ENCODE measurements at places on chromosomes 2 and 18.

- no peak for DNase-seq
These were observed 522.3 kb downstream of the EIPR1 start for GRCh38 chr2:2855297-2855696.

DNA sequence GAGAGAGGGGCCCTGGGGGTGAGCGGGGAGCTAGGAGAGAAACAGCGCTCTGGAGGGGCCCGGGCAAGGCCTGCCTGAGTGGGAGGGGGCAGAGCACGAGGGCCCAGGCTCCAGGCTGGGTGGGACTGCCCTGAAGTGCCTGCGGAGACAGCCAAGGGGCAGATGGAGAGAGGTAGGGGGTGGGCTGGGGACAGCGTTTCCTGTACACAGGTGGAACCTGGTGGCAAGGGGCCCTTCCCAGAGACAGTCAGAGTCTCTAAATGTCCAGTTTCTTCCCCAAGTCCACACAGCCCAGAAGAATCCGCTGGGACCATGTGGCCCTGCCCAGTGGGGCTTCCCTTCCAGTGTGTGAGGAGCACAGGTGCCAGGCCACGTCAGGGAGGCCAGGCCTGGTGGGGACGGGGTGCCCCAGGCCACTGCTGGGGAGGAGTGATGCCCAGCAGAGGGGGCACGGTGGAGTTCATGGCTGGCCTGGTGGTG is 1.7 kb upstream of the GPR35 start:
- DNase-seq = no peak

GRCh38 chr2:11842336-11842735 is 95.9 kb downstream of the LPIN1 start:
- no peak for DNase-seq

- no peak for DNase-seq
These were observed 160.0 kb upstream of the TRIB2 start for GRCh38 chr2:12556762-12557161.

GRCh38 chr2:28768422-28768821 is 16.8 kb downstream of the PPP1CB start:
- no peak for DNase-seq

GRCh38 chr2:37800176-37800858 is 124.8 kb upstream of the RMDN2 start:
- no peak for DNase-seq

DNA sequence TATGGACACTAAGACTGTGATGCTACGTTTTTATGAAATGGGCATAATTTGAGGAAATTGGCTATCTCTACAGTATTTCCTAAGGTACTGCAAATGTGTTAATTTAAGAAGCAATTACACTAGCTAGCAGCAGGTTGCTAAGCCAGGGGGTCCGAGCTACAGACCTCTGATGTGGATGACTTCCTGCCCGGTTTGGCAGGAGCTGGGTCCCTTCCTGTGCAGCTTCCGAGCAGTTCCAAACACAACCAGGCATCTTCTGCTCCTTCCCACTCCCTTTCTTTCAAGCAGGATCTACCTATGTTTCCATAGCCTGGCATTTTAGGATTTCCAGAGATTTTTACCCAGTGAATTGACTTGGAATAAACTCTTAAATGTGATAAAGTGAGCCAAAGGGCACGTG is 55.7 kb downstream of the SCN2A start:
- DNase-seq = no peak

GRCh38 chr2:211957799-211958198 is 580.8 kb downstream of the ERBB4 start:
- DNase-seq = no peak

DNA sequence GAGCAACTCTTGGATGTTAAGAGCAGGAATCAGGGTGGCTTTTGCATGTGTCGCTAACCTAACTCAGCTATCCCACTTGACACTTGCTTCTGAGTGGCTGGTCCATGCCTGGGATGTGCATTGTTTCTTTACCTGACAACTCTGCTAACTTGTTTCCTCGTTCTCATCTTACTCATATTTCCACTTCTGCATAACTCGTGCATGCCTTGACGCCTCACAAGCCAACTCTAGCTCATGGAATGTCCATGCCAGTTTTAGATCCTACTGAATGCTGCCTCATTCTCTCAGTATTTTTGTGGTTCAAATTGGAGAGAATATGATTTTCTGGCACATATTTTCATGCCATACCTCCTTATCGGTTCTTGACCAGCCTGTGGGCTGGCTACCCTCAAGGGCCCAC is 52.5 kb downstream of the CDCA7 start:
- no peak for DNase-seq

DNA sequence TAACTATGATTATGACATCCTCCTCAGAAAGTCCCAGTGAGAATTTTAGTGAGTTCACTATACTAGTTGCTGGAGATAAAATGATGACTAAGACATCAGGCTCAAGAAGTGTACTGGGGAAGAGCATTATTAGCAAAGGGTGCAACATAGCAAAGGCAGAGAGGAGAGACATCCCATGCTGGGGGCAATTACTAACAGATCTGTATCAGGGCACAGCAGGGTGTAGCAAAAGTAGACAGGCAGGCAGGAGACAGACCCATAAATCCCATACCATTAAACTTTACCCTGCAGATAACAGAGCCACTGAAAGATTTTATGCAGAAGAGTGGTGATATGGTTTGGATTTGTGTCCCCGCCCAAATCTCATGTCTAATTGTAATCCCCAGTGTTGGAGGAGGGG is 161.7 kb downstream of the SP3 start:
- DNase-seq = no peak

DNA sequence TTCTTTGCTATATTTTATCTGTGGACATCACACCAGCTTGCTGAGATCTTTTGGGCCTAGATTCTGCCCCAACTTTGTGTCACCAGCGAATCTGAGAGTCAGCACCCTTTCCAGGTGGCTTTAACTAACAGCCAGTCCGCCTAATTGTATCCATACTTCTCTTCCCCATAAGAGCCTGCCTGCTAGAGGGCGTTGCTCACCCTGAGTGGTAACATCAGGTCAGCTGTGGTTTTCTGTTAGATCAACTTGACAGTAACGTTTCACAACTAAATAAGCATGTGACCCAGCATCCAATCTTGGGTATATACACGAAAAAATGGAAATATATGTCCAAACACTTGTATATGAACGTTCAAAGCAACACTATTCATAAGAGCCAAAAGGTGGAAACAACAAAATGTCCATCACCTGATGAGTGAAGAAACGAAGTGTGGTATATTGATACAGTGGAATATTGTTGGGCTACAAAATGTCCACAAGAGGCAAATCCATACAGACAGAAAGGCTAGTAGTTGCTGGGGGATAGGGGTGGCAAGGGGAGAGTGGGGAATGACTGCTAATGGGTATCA is 24.9 kb downstream of the EFHD1 start:
- no peak for DNase-seq

DNA sequence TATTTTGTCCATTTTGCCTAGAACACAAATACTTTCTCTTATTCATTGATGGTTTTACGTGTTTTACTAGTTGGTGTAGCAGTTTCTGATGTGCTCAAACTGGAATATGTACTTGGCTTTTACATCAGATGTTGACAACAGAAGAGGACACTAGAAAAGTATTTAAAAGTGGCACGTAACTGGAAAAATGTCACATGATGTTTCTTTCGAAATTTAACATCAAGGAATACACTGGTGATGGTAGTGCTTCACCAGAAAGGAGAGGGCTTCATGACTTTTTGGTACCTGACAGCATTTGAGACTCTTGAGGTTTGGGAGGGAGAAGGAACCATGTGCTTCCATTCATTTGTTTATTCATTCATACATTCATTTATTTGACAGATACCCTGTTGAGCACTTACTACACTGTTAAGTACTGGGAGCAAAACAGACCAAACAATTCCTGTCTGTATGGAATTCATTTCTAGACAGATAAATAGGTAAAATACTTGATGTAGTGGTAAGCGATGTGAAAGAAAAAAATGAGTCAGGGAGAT is 1.5 kb downstream of the GIGYF2 start:
- DNase-seq = no peak

GRCh38 chr2:215811003-215811402 is 202.3 kb downstream of the MREG start:
- no peak for DNase-seq

DNA sequence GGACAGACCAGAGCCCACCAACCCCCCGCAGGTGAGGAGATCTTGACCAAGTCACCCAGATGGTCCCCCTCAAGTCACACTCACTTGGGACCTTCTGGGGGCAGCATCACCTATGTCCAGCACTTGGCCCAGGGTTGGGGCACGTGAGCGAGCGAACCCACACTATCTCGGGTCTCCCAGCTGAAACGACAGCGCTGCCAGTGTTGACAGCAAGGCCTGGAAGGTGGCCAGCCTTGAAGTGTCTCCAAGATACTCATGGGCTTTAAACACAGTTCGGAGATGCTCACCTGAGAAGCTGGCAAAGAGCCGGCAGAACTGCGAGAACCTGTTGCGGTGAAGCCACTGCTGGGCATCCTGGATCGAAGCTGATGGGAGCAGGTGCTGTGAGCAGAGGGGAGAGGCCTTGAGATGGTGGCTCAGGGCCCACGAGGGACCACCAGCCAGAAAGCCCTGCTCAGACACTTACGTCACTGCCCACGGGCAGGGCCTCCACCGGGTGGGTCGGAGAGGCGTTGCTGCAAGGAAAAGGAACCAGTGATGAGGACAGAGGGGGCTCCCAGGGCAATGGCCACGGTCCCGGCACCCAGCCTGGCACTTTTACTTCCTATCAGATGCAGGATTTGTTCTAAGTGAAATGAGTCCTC is 47.5 kb downstream of the TFCP2L1 start:
- no peak for DNase-seq

GRCh38 chr2:48914477-48915089 is 159.1 kb upstream of the LHCGR start:
- DNase-seq = no peak

DNA sequence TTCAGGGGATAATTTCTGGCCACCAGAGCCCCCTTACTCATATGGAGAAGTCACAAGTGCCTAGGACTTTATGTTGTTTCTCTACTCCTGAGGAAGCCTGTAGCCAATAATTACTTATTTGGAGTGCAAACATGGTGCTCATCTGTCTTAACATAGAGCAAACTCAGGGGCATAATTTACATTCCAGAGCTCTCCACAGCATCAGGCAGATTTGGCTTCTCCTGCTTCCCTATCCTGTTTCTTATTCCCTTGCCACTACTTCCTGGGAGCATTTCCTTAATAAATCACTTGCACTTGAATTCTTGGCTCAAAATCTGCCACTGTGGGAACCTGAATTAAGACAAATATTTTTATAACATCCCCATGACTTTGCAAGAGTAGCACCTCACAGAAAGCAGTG is 960.9 kb downstream of the SOCS6 start:
- no peak for DNase-seq

GRCh38 chr18:34872066-34872465 is 162.0 kb downstream of the DTNA start:
- DNase-seq = no peak

- DNase-seq = no peak
These were observed 350.5 kb upstream of the ETAA1 start for GRCh38 chr2:67046591-67046990.

DNA sequence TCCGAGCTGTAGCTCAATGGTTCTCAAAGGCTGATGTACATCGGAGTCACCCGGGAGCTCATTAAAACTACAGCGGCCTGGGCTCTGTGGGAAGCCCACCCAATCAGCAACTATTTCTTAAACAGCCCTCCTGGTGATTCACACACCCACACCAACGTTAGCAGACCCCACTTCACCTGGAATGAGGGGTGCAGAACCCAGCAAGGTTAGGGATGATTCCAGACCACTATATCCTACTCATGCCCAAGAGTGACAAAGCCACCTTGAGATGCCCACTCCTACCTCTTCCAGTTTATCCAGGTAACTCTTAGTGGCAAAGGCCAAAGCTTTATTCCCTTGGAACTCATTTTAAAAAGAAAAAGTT is 149.7 kb downstream of the RHBDD1 start:
- no peak for DNase-seq

- no peak for DNase-seq
These were observed 50.4 kb downstream of the MALT1 start for GRCh38 chr18:58721566-58722239.

DNA sequence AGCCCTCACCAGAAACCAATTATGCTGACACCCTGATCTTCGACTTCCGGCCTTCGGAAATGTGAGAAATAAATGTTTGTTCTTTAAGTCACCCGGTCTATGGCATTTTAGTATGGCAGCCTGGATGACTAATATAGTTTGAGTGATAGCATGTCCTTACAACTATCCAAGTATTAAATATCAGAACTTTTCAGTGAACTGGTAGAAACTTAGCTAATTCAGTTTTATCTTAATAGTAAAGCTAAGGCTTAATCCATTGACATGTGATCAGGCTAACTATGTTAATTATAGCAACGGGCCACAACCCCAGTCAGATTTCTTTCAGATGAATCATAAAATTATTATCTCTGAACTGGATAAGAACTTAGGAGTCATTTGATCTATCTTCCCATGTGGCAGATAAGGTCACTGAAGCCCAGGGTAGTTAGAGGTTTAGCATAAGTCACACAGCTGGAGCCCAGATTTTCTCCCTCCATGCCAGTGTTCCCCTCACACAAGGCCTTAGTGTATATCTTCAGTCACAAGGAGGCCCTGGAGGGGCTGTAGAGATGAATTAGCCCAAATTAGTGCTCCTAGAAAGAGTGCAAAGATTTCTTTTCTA is 40.7 kb upstream of the UPP2 start:
- DNase-seq = no peak

DNA sequence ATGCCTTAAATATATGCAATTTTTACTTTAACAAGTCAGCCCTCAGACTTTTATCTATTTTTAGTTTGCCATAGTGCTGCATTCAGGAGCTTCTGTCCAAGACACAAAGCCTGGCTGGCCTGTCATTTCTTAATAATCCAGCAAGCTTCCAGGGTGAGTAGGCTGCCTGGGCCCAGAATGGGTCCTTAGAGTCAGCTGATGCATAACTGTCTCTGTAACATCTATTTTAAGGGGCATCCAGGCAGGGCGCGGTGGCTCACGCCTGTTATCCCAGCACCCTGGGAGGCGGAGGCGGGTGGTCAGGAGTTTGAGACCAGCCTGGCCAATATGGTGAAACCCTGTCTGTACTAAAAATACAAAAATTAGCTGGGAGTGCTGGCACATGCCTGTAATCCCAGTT is 11.8 kb upstream of the GNLY start:
- DNase-seq = no peak

DNA sequence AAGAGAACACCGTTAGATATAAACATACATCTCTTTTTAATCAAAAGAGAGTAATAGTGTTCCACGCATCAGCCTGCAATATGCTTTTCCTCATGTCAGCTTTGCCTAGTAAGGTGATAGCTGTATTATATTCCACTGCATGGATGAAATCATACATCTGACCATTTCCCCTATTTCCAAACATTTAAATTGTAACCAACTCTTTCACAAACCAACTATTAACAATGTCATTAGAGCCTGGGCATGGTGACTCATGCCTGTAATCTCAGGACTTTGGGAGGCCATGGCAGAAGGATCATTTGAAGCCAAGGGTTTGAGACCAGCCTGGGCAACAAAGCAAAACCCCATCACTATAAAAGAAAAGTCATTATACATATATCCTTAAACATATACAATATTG is 284.8 kb downstream of the BCL11A start:
- DNase-seq = no peak

GRCh38 chr2:230879271-230879882 is 14.6 kb downstream of the ITM2C start:
- no peak for DNase-seq
